ENCODE measurements at places on chromosomes 12 and 14. TPM values are rescaled to one million over a fixed set of nuclear protein-coding genes. Genes with fewer than 3 reads are reported as not detected.

- DNase-seq: no peak
These were observed 65.5 kb downstream of the RASSF3 start for GRCh38 chr12:64675795-64676194.

DNA sequence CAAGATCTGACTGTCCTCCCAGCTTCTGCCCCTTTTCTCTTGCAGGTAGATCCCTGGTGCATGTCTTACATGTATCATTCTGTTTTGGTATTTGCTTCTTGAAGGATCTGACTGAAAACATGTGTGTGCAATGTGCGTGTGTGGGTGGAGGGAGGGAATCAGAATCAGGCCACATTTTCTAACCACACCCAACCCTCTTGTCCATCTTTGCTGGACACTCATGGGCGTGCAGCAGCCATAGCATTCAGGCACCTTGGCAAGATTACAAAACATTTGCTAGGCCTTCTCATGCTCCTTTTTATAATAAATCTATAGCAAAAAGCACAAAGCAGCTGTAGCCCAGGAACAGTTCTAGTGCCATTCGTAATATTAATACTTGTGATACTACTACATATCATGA is 233.6 kb upstream of the E2F7 start:
- no peak for DNase-seq

DNA sequence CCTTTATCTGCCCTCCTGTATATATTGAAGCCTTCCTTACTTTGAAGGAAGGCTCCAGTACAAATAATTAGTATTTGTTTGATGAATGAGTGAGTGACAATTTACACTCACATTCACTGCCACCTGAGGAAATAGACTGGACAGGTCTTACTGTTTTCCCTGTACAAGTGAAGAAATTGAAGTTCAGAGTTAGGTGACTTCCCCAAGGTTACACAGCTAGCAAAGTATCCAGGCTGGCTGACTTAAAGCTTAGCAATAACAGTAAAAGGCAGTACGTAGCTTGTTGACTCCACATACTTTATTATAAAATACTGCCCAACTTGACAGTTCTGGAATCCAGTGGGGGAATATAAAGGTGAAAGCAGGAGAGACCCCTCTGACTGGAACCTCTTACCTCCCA is 2.6 kb upstream of the KRT18 start:
- DNase-seq: no peak

- no peak for DNase-seq
These were observed 385.2 kb downstream of the ATP23 start for GRCh38 chr12:58326534-58326933.

GRCh38 chr14:54447231-54447692 is 6.1 kb upstream of the CNIH1 start:
- DNase-seq: no peak

- DNase-seq: peak; percentile 6
These were observed 169.0 kb upstream of the RTL1 start for GRCh38 chr14:101072531-101072930.

DNA sequence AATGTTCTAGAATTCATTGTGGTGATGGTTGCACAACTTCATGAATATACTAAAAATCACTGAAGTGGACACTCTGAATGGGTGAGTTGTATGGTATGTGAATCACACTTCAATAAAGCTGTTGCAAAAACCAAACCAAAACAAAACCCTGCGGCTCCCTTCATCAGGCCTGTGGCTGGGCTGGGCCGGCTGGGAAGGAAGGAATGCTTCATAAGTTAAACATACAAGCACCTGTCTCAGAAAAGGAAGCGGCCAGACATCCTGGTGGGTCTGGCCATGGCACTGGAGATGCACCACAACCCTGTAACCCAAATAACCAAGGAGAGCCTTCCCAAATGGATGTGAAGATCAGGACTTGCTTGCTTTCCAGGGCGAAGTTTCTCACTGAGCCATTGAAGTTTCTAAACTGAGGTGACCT is 34.9 kb downstream of the TTC7B start:
- no peak for DNase-seq

GRCh38 chr12:52873832-52874572 is 25.2 kb upstream of the KRT78 start:
- DNase-seq: peak; percentile 54

DNA sequence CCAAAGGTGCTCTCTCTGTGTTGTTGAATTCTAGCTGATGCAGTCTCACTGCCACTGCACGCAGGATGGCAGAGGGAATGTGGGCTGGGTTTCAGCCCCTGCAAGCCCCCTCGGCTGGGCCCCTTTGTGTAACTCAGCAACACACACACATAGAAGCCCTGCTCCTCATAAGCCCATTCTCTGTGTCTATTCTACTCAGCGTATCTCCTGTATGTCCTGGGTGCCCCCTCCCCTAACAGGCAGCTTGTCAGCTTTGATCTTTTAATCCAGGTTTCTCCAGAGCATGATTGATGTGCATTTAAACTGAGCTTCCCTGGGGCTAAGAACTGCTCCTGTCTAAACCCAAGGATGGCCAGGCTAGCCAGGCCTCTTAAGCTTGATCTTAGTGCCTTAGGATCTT is 43.0 kb downstream of the SRRM4 start:
- no peak for DNase-seq

DNA sequence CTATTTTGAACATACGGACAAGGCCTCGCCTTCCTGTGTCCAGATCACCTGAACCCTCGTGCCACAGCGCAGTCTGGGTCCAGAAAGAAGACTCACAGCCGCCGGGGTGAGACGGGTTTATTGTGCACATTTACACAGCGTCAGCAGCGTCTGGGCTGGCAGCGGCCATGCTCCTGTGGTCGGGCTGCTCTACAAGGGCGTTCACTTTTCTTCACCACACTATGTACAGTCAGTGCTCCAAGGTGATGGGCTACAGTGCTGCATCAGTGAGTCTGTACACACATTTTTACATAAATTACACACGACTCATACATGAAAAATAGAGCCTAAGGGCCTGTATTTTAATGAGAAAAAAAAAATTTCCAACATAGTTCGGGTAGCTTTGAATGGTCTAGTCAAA is 18.0 kb downstream of the ZFYVE21 start:
- no peak for DNase-seq

GRCh38 chr12:68349220-68349621 is 17.1 kb upstream of the MDM1 start:
- DNase-seq: no peak

GRCh38 chr14:44099743-44100488 is 407.2 kb downstream of the FSCB start:
- no peak for DNase-seq

- no peak for DNase-seq
These were observed 786 bp downstream of the RHEBL1 start for GRCh38 chr12:49068879-49069506.

DNA sequence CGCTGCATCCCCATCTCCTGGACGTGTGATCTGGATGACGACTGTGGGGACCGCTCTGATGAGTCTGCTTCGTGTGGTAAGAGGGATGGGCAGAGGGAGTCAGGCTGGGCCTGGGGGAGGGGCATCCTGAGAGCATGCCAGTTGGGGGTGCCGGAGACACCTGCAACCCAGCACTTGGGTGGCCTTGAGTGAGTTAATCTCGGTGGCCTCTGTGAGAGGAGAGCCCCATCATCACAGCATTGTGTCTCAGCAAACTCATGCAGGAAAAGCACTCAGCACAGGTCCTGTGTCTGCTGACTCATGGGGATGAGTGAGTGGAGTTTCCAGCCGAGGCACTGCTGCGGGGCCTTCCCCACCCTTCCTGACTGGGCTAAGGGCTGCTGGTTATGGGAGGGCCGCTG is 19.6 kb upstream of the LRP1-AS start:
- DNase-seq: no peak

DNA sequence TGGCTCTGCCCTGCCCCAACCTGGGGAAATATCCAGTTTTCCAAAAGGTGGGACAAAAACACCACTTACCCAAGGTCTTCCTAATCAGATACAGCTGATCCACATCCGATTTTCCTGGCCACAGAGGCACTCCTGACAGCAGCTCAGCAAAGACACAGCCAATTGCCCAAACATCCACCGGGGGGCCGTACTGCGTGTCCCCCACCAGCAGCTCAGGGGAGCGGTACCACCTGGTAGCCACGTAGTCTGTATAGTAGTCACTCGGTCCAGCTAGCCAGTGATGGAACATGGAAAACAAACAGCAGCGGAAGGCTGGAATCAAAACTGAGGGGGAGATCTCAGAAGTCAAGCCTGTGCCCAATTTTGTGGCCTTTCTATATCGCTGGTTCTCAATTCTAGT is 28.8 kb downstream of the DMAC2L start:
- DNase-seq: no peak

- DNase-seq: no peak
These were observed 8.3 kb downstream of the FICD start for GRCh38 chr12:108523365-108523764.

GRCh38 chr14:68608574-68608962 is 184.3 kb downstream of the ZFP36L1 start:
- no peak for DNase-seq

- DNase-seq: no peak
These were observed 29.2 kb upstream of the C14orf180 start for GRCh38 chr14:104550340-104550860.

The LRP10 gene
- total RNA-seq: 207 TPM

The EML1 gene
- total RNA-seq: 35.9 TPM

The GALNT9 gene
- 20.7 TPM for total RNA-seq

The PLA2G1B gene
- total RNA-seq: not detected

The KCNJ8 gene
- 13.1 TPM for total RNA-seq

The C12orf50 gene
- 0.13 TPM for total RNA-seq

The TBX3 gene
- total RNA-seq: 18.0 TPM

The FOXG1 gene
- not detected for total RNA-seq

Data from kidney (tissue), 22 donors.